ENCODE measurements at places on chromosomes 1 and 21.
A peak's percentile ranks its signal among the peaks of the same experiment; 100 is the strongest.

- DNase-seq = no peak
These were observed 16.5 kb downstream of the PFKL start for GRCh38 chr21:44316277-44316900.

DNA sequence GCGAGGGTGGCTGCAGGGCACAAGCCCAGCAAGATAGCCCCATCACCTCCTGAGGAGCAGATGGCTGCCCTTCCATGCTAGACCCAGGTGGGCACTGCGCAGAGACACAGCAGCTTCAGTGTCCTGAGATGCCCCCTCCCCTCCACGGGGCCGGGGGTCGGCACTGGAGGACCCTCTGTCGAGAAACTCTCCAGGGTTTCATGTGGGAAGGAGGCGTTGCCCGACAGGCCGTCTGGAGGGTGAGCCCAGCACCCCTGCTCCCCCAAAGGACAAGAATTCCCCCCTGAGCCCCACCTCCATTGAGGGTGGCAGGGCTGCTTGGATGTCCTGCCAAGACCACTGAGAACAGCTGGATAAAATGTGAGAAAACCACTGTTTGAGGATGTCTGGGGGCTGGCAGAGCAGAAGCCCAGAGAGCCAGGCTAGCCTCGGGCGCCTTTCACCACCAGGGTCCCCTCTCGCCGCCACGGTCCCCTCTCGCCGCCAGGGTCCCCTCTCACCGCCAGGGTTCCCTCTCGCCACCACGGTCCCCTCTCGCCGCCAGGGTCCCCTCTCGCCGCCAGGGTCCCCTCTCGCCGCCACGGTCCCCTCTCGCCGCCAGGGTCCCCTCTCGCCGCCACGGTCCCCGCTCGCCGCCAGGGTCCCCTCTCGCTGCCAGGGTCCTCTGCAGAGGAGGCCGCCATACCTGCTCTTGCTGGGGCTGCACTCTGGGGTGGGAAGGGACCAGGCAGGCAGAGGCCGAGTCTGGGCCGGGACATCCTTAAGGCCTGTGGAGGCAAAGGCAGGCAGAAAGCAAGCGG, 44.2 kb downstream of the SLC19A1 start:
- DNase-seq = no peak

DNA sequence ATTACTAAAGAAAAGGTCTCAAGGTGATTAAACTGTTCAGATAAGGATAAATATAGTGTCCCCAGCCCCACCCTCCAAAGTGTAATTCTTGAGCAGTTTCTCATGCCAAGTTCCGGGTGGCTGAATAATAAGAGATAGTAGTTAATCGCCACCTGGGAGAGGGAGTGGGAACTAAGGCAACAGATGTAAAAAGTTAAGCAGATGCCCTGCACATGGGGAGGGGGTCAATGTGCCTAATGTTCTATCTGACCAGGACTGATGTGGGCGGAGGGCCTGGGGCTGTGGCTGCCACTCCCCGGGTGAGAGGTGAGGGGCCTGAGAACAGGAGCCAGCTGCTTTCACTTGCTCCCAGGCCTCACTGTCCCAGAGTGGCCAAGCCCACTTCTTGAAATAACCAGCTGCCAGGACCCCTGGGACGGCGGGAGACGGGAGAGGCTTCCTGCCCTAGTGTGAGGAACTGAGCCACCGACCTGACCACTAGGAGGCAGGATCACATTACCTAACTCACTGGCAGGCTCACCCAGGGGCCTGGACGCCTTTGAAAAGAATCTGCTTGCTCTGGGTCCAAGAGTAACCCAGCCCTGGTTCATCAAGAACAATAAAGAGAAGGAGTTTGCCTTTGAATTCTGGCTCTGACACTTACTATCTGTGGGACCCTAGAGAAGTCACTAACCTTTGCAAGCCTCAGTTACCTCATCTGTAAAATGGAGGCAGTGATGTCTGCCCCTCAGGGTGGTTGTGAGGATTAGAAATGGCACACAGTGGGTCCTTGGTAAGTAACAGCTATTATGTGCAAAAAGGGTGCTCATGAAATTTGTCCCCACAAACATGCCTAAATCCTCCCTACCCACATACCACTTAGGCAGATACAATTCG, 179.2 kb downstream of the ATG4C start:
- DNase-seq = peak; percentile 11

DNA sequence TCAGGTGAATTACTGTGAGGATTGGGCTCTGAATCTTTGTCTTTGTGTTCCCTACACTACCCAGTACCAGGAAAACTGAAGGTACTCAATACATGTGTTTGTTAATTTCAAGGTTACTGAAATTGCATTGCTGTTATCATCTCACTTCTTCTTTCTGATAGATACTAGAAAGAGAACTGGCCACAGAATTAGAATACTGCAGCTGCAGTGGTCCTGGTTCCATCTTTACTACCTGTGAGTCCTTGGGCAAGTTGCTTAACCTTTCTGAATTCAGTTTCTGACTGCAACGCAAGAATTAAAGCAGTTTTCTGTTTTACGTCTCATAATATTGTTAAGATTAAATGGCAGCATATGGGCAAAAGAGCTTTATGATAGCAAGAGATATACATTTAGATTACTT, 263.5 kb downstream of the LMO4 start:
- DNase-seq = no peak

GRCh38 chr1:232174306-232174705, 455.6 kb downstream of the SIPA1L2 start:
- DNase-seq = no peak

- no peak for DNase-seq
These were observed 120.3 kb upstream of the C8B start for GRCh38 chr1:57086154-57086553.

GRCh38 chr1:244074559-244075171, 23.6 kb downstream of the ZBTB18 start:
- no peak for DNase-seq

GRCh38 chr1:226762988-226763904, 24.2 kb upstream of the ITPKB start:
- DNase-seq = no peak

DNA sequence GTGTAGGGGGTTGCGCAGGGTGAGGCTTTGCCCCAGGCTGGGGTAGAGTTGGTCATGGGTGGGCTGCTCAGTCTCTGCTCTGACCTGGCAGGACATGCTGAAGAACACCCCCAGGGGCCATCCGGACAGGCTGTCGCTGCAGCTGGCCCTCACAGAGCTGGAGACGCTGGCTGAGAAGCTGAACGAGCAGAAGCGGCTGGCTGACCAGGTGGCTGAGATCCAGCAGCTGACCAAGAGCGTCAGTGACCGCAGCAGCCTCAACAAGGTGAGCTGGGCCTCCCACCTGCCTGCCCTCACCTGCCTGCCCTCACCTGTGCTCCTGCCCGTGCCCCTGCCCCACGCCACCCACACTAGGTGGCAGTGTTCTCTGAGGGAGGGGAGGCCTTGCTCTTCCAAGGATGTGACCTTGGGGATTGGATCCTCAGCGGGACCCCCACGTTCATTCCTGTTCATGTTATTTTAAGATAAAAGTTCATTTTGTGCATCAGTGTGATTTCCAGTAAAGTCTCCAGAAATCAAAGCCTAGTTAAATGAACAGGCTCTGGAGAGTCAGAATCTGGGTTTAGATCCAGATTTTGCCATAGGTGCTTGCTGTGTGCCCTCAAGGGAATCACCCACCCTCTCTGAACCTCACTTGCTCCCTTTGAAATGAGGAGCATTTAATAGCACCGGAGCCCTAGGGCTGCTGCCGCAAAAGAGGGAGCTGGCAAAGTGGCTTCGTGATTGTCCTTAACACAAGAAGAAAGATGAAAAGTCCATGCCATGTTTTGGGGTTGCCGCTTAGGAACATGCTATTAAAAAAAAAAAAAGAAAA, 87.9 kb downstream of the ARHGEF10L start:
- no peak for DNase-seq

GRCh38 chr1:83028467-83028866, 970.5 kb downstream of the TTLL7 start:
- DNase-seq = no peak

GRCh38 chr1:94803517-94804441, 16.4 kb upstream of the SLC44A3 start:
- DNase-seq = no peak

GRCh38 chr1:204453141-204453772, 41.3 kb downstream of the PIK3C2B start:
- no peak for DNase-seq

- no peak for DNase-seq
These were observed 167.7 kb downstream of the ZSCAN20 start for GRCh38 chr1:33640114-33640660.
